ENCODE measurements at places on chromosomes 16 and 17. TPM values are rescaled to one million over a fixed set of nuclear protein-coding genes. Genes with fewer than 3 reads are reported as not detected.

Gene RAB11FIP4
- 0.87 TPM for total RNA-seq

Gene PABPN1L
- not detected for total RNA-seq

Gene GGT6
- not detected for total RNA-seq

Gene TSNAXIP1
- total RNA-seq, result 0.39 TPM

Gene PIRT
- total RNA-seq, result not detected

Gene GFAP
- total RNA-seq, result 1.0 TPM

Gene NPIPA8
- 1.2 TPM for total RNA-seq

Data from A549 treated with CpdA at 1 μM for 4 hours (cell line).